LHCN-M2 (cell line): ENCODE measurements at places on chromosomes 1 and 21.

- peak; percentile 47 for DNase-seq
Measured at GRCh38 chr1:158117854-158118704, 62.6 kb upstream of the CD1D start.

DNA sequence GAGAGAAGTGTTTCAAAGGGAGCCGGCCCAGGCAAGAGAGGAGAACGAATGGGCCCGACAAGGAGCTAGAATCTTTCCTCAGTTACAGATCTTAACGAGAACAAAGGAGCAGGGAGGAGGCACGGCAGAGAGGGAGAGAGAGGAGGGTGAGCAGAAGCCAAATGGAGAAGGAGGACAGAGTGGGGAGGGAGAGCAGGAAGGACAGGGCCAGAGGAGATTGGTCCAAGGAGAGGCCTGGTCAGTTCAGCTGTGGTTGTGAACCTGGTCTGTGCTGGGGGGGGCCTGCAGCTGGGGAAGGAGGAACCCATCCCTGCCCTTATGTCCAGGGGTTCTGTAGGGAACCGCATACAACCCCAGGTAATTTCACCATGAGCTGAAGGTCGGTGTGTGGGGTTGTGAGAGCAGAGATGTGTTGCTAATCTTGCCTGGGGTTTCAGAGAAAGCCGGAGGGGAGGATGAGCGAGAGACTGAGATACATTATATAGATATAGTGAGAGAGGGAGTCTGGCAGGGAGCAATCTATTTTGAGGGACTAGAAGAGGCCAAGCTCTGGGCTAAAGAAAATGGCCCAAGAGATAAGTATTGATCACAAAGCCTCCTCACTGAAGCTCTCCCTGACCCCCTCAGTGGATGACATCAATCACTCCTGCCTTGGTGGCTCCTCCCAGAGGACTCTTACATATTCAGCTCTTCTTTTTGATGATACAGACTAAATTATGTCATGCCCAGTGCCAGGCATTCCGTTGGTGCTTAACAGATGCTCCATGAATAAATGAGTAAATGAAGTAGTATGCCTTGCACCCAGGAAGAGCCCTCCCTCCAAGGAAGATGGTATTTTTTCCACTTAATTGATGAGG is 64.2 kb upstream of the CD1D start:
- DNase-seq: no peak

GRCh38 chr1:30680429-30680828 is 43.0 kb downstream of the MATN1 start:
- DNase-seq: no peak

- DNase-seq: no peak
Measured at GRCh38 chr1:228849011-228849541, 113.8 kb downstream of the RHOU start.

- DNase-seq: no peak
Measured at GRCh38 chr1:207654320-207654719, 9.4 kb downstream of the CR1L start.

- DNase-seq: no peak
Measured at GRCh38 chr1:29473161-29473855, 237.0 kb downstream of the PTPRU start.

DNA sequence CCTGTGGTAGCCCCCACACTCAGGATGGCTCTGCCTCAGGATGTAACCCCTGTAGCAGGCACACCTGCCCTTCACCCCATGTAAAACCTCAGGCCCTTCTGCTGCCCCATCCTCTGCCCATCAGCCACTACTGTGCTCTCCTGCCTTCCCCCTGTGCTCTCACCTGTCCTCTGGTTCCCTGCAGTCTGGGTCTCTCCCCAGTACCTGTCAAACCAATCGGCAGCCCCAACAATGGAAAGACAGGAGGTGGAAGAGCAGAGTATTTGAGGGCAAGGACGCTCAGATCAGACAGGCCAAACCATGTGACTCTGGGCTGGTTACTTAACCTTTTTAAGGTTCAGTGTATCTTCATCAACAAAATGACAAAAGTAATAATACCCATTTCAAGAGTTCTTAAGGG is 30.9 kb downstream of the SMIM12 start:
- no peak for DNase-seq

- no peak for DNase-seq
Measured at GRCh38 chr1:69497441-69498221, 70.1 kb upstream of the LRRC7 start.

DNA sequence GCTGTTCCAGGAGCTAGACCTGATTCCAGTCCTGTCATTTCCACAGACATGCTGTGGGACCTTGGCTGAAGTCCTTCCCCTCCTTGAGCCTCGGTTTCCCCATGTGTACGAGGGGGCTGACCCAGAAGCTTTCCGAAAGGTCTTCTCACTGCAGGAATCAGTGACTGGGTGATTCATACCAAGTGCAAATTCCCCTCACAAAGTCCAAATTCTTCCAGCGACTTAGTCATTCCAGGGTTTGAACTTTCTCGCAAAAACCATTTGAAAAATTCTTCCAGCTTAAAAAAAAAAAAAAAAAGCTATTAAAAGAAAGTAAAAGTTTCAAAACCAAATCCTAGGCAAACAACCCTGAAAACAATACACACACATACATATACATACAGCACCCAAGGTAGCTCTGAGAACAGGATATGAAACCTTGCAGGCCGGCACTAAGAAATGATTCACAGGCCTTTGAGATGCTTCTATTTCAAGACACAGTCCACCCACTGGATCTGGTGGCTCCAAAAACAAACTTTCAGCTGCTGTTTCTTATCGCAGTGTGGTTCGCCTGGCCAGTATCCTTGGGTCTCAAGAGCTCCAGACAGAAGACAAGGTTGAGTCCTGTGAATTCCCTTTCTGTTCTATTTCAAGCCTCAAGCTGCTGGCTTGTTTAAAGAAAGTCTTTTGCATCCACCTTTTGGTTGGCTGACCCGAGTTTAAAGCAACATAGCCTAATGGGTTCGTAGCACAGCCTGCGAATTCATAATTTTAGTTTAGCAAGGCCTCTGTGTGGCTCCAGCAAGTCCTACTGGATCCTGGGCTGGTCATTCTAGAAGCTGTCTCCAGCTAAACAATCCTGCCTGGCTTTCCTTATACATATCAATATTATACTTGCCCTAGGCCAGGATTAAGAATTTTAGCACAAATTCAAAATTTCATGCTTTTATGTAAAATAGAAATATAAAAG is 18.0 kb upstream of the ID3 start:
- peak; percentile 96 for DNase-seq

DNA sequence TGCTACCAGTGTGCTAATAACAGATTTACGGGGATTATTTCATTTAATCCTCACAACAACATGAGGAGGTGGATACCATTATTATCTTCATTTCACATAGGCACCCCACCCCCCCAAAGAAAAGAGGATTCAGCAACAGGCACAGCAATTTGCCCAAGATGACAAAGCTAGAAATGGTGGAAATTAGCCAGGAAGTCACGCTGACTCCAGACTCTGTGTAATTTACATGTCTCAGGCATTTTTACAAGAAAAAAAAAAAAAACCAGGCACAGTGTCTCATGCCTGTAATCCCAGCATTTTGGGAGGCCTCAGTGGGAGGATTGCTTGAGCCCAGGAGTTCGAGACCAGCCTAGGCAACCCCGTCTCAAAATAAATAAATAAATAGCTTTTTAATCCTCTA is 37.5 kb upstream of the PRDM2 start:
- DNase-seq: no peak

DNA sequence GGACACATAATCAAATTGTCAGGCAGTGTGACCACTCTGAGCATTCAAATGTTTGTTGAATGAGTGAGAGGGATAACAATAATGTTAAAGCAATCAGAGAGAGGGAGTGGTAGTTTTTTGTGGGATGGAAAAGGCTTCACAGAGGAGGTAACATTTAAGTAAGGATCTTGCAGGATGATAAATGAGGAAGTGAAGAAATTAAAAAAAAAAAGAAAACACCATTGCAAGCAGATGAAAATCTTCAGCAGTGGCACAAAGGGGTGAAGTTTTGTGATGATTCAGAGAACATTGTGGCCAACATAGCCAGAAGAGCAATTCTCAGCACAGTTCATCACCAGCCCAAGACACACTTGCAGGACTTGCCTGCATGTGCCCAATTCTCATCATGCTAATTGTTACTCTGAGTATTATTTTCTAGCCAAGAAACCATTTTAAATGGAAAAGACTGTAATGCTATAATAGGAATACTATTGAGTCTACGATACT is 35.0 kb downstream of the OVGP1 start:
- no peak for DNase-seq

GRCh38 chr1:87111659-87112371 is 197.4 kb downstream of the HS2ST1 start:
- no peak for DNase-seq

- DNase-seq: peak; percentile 66
Measured at GRCh38 chr21:26945916-26946675, 20.8 kb downstream of the ADAMTS5 start.

DNA sequence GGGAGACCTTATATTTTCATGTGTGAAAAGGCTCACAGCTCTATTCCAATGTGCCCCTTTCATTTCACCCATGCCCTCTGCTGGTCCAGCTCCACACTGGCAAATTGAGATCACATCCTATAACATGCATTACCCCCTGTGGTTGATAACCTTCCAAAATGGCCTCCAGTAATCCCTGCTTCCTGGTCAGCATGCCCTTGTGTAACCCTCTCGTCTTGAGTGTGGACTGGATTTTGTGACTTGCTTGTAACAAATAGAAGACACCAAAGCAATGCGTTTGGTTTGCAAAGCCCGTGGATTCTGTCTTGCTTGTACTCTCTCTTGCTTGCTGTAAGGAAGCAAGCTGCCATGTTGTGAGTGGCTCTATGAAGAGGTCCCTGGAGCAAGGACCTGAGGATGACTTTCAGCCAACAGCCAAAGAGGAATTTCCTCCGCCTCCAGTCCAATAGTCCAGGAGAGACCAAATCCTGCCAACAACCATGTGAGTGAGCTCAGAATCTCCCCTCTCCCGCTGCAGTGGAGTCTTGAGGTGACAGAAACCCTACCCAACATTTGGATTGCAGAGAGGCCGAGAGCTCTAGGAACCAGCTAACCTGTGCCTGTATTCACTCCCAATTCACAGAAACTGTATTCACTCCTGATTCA is 17.4 kb downstream of the KCNA10 start:
- no peak for DNase-seq
